ENCODE measurements at places on chromosomes 16 and 17. TPM values are rescaled to one million over a fixed set of nuclear protein-coding genes. Genes with fewer than 3 reads are reported as not detected.

DNA sequence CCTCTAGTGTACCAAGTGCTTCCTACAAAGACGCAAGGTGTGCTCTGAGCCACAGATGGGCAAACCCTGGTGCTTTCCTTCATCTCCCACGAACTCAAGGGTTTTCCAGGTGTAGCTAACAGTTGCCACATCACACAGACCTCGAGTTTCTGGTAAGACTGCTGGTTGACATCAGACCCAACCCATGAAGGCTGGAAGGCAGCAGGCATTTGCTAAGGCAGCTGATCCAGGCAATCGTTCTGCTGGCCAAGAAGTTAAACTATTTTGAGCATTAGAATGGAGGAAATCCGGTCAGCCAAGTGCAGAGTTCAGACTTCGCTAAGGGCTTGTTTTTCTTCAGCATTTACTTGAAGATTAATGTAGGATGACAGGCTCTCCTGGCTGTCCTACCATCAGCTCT, 11.5 kb downstream of the HAS3 start:
- H3K4me3 ChIP-seq = no peak overlapping the region
- H3K27ac ChIP-seq = no peak overlapping the region
- H3K4me1 ChIP-seq = no peaks in the 10 kb centered on the region
- DNase-seq = no peak
- no peaks in the 10 kb centered on the region for H3K27me3 ChIP-seq

- peaks cover 10% of the 10 kb centered on the region for H3K4me1 ChIP-seq
- H3K27ac ChIP-seq = no peak overlapping the region
- no peak overlapping the region for H3K4me3 ChIP-seq
These were observed 3.5 kb upstream of the CNEP1R1 start for GRCh38 chr16:50021544-50021943.

- no peak overlapping the region for H3K27ac ChIP-seq
- peaks cover under 1% of the 10 kb centered on the region for H3K36me3 ChIP-seq
- no peak overlapping the region for H3K4me3 ChIP-seq
These were observed 138.5 kb upstream of the IRX3 start for GRCh38 chr16:54425068-54425467.

- no peaks in the 10 kb centered on the region for H3K4me1 ChIP-seq
- H3K4me3 ChIP-seq = no peak overlapping the region
- no peak for DNase-seq
- no peaks in the 10 kb centered on the region for H3K36me3 ChIP-seq
- no peaks in the 10 kb centered on the region for H3K27me3 ChIP-seq
These were observed 33.1 kb upstream of the CRISPLD2 start for GRCh38 chr16:84786605-84787262.

VAT1L gene
- total RNA-seq = not detected

TEDC2 gene
- 24.9 TPM for total RNA-seq
